SJCRH30 (cell line): ENCODE measurements at places on chromosomes 3 and 15. TPM values are rescaled to one million over a fixed set of nuclear protein-coding genes. Genes with fewer than 3 reads are reported as not detected.
A peak's percentile ranks its signal among the peaks of the same experiment; 100 is the strongest.

The ELL3 gene
- not detected in 2 replicates for total RNA-seq

DNA sequence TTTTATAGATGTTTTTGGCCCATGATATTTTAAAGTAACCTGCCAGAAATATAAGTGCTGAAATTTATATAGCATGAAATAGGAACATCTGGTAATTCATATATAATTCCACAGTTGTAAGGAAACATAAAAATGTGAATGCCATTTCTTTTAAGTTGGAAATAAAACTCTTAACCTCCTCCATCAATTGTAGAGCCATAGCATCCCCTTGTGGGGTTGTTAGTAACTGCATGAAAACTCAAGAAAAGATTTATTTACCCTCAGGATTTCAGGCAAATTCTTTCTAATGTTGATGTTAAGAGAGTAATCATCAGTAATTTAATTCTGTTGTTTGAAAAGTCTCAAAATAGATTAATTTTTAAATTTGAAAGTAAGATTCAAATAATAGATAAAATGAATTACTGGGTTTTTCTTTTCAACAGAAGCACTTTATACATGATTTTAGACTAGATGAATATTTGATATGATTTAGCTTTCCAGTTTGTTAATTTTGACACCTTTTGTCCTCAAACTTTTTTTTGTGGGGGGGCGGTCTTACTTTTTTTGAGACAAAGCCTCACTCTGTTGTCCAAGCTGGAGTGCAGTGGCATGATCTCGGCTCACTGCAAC, 74.7 kb downstream of the RASA2 start:
- no peaks in the 10 kb centered on the region for H3K27me3 ChIP-seq
- DNase-seq = peak; percentile 73
- H3K27ac ChIP-seq = no peak overlapping the region
- no peaks in the 10 kb centered on the region for H3K4me1 ChIP-seq
- H3K4me3 ChIP-seq = no peak overlapping the region

GRCh38 chr15:26771168-26771567, 1.7 kb downstream of the GABRB3 start:
- H3K4me3 ChIP-seq = no peak overlapping the region
- H3K27me3 ChIP-seq = no peaks in the 10 kb centered on the region
- H3K4me1 ChIP-seq = peaks cover 13% of the 10 kb centered on the region
- H3K36me3 ChIP-seq = no peaks in the 10 kb centered on the region
- no peak for DNase-seq
- H3K27ac ChIP-seq = no peak overlapping the region

DNA sequence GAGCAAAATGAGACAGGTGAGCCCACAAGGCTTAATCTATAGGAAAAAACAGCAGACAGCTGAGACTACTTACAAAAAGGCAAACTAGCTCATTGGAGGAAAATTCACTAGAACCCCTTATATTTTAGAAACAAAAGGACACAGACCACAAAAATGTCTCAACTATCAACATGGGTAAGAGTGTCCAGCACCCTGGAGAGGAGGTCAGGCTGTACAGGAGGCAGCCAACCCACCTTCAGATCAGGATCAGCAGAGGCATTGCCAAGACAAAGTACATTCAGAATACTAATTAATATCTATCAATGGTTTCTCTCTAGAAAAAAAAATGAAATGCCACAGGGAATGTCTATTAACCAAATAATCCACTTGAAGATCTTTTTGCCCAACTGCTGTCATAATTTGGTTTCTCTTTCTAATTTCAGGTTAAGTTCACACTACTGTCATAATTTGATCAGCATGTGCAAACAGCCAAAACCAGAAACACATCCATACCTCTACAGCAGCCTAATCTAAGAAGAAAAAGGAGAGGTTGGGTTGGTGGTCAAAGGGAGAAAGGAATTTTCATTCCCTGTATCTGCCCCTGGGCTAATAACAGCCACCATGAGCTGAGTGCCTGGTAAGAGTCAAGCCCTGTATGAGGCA, 26.0 kb upstream of the THBS1 start:
- H3K4me3 ChIP-seq = no peak overlapping the region
- DNase-seq = peak; percentile 49
- peaks cover 40% of the 10 kb centered on the region for H3K4me1 ChIP-seq
- no peaks in the 10 kb centered on the region for H3K27me3 ChIP-seq
- no peaks in the 10 kb centered on the region for H3K36me3 ChIP-seq

DNA sequence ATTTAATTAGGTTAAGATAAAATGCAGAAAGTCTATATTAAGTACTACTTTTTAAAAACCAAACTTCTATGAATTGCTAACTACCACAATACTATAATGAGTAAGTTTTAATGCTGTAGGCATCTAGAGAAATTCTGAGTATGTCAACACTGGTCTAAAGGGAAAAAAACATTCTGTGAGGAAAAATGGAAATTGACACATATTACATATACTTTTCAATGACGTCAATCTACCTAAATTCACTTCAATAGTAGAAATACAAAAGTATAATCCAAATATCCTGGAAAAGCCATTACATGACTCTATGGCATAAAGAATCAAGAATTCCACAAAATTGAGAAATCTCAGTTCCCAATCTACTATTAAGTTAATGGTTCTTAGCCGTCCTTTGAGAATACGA, 2.2 kb downstream of the SECISBP2L start:
- DNase-seq = no peak
- H3K4me3 ChIP-seq = no peak overlapping the region
- H3K27me3 ChIP-seq = no peaks in the 10 kb centered on the region
- H3K4me1 ChIP-seq = peaks cover 13% of the 10 kb centered on the region
- H3K27ac ChIP-seq = no peak overlapping the region
- no peaks in the 10 kb centered on the region for H3K36me3 ChIP-seq

- H3K4me1 ChIP-seq = no peaks in the 10 kb centered on the region
- no peak for DNase-seq
- no peaks in the 10 kb centered on the region for H3K36me3 ChIP-seq
- H3K27me3 ChIP-seq = no peaks in the 10 kb centered on the region
- H3K4me3 ChIP-seq = no peak overlapping the region
Measured at GRCh38 chr3:168659015-168659414, 563.3 kb upstream of the GOLIM4 start.

DNA sequence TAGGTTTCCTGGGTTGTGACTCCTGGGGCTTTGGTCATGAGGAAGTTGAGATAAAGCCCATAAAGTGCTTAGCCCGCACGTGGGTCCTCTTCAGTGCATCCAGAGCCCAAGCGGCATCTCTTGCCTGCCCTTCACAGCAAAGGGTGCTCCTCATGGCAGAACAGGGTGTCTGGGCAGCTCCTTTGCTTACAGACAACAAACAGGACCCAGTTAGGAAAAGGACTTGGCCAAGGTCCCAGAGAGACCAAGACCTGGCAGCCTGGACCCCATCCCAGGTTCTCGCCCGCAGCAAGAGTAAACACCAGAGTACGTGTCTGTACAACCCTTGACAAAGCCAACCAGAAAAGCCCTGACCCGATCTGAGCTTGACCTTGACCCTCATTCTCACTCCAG, 27.0 kb downstream of the ALS2CL start:
- DNase-seq = no peak
- no peak overlapping the region for H3K27ac ChIP-seq
- H3K36me3 ChIP-seq = no peaks in the 10 kb centered on the region
- H3K4me1 ChIP-seq = peaks cover 35% of the 10 kb centered on the region
- H3K4me3 ChIP-seq = no peak overlapping the region

DNA sequence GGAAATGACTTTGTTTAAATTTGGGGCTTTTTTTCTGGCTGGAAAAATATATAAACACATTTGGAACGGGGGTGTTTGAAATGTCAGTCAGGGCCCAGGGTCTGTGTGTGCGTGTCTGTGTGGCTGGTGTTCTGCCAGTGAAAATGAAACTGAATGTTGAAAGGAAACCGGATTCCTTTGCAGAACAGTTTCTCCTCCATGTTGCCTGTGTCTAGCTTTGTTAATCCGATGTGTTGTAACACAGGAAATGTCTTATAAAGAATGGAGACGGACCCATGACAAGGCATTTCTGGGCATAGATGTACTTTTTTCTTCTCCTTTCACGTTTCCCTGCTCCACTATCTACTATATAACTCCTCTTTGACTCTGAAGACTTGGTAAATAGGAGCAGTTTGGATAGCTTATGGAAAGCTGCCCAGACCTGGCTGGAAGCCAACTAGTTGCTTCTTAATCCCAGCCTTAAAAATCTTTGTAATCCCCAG, 2.8 kb downstream of the SQOR start:
- H3K27ac ChIP-seq = no peak overlapping the region
- peaks cover 4% of the 10 kb centered on the region; the same call in 1 of the 2 replicates for H3K27me3 ChIP-seq
- H3K36me3 ChIP-seq = no peaks in the 10 kb centered on the region
- DNase-seq = peak; percentile 58
- H3K4me1 ChIP-seq = peaks cover 5% of the 10 kb centered on the region; the same call in 1 of the 2 replicates
